ENCODE measurements at places on chromosomes 16 and 17. TPM values are rescaled to one million over a fixed set of nuclear protein-coding genes. Genes with fewer than 3 reads are reported as not detected.

SSTR5 gene
- total RNA-seq, result 0.82 TPM

KCNJ2 gene
- 12.1 TPM for total RNA-seq

KLHL10 gene
- 0.12 TPM for total RNA-seq

KRTAP17-1 gene
- not detected for total RNA-seq

SP6 gene
- 2.3 TPM for total RNA-seq

NATD1 gene
- 9.8 TPM for total RNA-seq

TAC4 gene
- not detected for total RNA-seq

SGCA gene
- total RNA-seq, result 58.7 TPM

TMC8 gene
- total RNA-seq, result 8.7 TPM

C16orf54 gene
- total RNA-seq, result 1.4 TPM

MSLN gene
- 11.8 TPM for total RNA-seq

SDR42E1 gene
- 8.9 TPM for total RNA-seq

HOXB9 gene
- total RNA-seq, result 20.3 TPM

PDILT gene
- not detected for total RNA-seq

FOXN1 gene
- total RNA-seq, result 0.23 TPM

CCL1 gene
- total RNA-seq, result not detected

LPO gene
- not detected for total RNA-seq

GPRC5C gene
- 231 TPM for total RNA-seq

ITPRIPL2 gene
- total RNA-seq, result 37.5 TPM

EPOP gene
- 0.70 TPM for total RNA-seq

TEKT3 gene
- total RNA-seq, result 1.3 TPM

SHBG gene
- 2.6 TPM for total RNA-seq

CES5A gene
- not detected for total RNA-seq

CRYBA1 gene
- total RNA-seq, result not detected

PPL gene
- 22.7 TPM for total RNA-seq

KRTAP2-3 gene
- not detected for total RNA-seq

CSH1 gene
- total RNA-seq, result not detected

TOP2A gene
- 46.1 TPM for total RNA-seq

CCDC200 gene
- not detected for total RNA-seq

CDR2L gene
- total RNA-seq, result 8.2 TPM

MT1F gene
- 15.8 TPM for total RNA-seq

Data from metanephros (tissue), 2 donors.